Activated T-cell treated with anti-CD3 and anti-CD28 coated beads for 24 hours (primary cell): ENCODE measurements at places on chromosomes 5 and 9.

DNA sequence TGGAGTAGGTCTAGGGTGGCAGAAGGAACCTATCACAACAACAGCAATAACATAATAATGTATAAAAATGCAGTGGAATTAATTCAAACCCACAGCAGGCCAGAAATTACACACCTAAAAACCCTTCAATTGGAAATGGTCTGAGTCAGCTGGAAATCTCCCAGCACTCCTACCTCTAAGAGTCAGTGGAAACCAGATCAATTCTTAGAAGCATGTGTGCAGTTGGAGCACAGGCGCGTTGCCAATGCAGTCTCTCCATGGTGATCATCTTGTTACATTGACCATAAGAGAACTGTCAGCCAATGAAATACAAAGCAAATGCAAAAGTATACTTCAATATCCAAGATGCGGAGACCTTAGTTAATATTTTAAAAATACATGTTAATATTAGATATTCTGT is 15.1 kb upstream of the CSNK1G3 start:
- DNase-seq: no peak

DNA sequence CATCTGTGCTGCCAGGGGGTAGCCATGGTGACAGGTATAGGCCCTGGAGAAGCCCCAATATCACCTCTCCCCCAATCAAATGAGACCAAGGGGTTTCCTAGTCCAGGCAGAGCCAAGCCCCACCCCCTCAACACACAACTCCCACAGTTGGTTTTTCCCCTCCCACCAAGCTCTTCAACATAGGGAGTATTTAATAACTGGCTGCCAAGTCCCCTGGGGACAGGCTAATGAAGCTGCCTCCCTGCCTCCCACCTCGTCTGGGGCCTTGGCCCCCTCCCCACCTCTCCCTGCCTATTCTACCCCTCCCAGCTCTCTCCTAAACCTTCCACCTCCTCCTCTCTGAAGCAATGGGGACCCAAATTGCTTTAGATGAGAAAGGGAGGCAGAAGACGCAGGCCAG is 23.4 kb downstream of the CPLX2 start:
- no peak for DNase-seq

GRCh38 chr5:59831326-59832010 is 62.1 kb downstream of the PDE4D start:
- no peak for DNase-seq

- no peak for DNase-seq
Observed at GRCh38 chr5:76406673-76407072, 3.6 kb downstream of the IQGAP2 start.

- DNase-seq: no peak
Observed at GRCh38 chr5:144487207-144487606, 316.5 kb downstream of the KCTD16 start.

DNA sequence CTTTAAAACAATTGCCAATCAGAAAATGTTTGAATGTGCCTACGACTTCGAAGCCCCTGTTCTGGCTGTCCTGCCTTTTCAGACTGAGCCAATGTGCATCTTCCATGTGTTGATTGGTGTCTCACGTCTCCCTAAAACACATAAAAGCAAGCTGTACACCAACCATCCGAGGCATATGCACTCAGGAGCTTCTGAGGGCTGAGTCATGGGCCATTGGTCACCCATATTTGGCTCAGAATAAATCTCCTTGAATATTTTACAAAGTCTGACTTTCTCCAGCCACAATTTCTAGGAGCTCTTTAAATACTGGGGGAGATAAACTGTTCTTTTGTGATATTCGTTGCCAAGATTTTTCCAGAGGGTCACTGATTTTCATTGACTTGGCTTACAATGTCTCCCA is 53.9 kb downstream of the C9orf57 start:
- no peak for DNase-seq

GRCh38 chr5:55289808-55290207 is 17.7 kb downstream of the DHX29 start:
- DNase-seq: no peak

DNA sequence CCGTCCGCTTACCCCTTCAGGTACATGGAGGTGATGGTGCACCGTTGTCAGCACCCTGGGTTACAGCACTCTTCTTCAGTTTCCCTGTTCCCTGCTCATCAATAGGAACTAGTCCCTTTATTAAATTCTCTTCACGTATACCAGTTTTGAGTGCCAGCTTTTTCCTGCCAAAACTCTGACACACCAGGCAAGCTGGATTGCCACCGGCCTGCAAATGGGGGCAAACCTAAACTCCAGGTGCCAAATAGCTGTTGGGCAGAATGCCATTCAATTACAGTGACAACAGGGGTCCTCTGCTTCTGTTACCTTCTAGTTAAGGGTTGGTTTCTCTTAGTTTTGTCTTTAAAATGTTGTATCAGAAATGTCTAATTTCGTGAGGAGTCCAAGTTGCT is 400.4 kb downstream of the OSTF1 start:
- DNase-seq: no peak

DNA sequence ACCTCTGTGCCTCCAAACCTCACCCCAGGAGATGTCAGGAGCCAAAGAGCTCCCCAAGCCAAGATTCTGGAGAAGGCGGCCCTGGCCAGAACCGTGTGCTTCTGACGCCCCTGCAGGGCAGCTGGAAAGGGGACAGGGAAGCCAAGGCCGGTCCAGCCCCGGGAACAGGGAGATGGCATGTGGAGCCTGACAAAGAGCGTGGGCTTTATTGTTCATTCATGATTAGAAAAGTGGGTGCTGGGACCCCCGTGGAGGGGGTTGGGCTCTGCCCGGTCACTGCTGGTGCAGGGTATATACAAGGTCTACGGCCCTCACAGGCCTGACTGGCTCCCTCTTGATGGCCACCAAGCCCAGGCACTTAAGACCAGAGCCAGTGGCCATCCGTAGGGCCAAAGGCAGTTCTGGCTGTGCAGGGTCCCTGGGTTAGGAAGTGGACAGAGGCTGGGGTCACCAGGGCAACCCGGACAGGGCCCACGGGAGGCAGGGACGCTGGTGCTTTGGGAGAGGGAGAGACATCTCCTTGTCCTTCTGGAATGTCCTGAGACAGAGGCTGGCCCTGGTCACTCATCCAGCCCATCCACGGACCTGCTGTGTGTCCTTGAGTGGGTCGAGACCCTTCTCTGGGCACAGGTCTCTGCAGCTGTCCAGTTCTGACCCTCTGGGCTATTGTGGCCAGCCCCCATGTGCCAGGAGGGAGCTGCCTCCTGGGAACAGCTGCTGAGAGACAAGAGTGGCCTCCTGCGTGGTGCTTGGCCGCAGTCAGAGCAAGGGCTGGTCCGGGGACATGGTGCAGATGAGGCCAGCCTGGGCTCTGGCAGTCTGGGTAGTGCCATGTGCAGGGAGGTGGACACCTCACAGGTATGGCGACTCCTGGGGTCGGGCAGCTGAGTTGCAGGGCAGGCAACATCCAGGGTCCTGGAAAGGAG is 12.5 kb downstream of the NINJ1 start:
- no peak for DNase-seq

DNA sequence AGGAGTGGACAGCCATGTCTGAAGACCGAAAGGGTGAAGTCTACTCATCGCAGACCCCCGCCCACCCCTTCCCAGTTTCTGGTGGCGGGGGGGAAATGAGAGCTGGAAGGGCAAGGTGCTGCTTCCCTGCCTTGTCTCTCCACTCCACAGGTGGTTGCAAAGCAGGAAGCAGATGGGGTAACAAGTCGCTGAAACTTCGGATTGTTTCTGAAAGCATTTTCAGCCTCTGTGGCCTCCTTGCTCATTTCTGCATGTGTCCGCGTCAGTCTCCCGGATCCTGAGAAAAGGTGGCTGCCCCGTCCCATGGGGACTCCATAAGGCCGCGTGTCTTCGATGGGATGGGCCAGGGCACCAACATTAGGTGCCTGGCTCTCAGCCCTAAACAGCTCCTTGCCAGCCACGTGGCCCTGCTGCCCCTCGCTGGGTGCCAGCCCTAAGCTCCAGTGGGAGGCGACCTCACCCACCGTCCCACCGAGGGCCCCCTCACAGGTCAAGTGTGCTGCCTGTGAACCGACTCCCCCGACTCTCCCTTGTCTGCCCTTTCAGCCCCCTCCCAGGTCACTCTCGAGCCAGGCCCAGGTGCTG is 971 bp downstream of the PHYKPL start:
- DNase-seq: no peak

GRCh38 chr9:75930730-75931321 is 40.4 kb downstream of the PCSK5 start:
- no peak for DNase-seq

DNA sequence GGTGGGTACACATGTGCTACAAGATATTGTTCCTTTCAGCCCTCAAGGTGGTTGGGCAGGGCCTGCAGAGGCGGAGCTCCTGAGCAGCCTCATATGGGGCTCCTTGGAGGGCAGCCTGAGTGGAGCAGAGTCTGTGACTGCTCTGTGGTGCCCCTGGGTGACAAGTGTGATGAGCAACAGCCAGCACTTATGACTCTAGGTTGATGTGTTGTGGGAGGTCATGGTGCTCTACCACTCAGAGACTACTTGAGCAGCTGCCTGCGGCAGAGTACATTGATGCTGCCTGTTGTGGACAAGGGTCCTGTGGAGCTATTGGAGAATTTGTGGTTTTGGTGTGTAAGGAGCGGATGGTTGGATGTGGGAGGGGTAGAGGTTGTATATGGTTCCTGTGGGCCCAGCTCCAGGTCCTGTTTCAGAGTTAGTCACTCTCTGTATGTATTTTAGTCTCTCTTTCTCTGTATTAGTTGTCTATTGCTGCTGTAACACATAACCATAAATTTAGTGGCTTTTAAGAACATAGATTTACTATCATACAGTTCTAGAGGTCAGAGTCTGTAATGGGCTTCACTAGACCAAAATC is 141.3 kb downstream of the SREK1 start:
- no peak for DNase-seq

DNA sequence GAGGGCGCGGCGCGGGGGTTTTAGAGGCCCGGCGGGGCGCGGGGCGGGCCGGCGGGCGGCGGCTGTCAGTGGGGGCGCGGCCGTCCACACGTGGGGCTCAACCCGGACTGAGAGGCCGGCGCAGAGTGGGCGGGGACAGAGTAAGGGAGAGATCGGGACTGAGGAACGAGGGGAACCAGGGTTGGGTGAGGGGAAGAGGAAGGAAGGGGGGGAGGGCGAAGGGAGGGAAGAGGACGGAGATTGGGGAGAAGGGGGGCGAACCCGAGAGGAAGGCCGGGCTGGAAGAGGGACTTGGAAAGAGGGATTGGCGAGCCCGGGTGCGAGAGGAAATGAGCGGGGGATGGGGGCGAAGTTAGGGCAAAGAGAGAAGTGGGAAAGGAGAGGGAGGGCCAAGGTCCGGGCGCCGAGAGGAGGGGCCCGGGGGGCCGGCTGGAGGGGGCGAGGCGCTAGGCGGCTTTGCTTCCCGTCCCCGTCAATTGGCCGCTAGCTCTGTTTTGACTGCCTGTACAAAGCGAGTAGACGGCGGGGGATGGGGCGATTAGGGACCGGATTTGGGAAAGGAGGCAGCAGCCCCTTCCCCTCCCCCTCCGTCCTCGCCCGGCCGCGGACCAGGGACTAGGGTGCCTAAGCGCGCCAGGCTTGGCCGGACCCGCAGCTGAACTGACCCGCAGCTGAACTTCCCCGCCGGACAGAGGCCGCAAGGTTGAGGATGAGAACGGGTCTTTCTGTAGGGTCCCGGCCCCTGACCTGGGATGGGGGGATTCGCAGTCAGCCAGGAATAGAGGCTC is 399 bp upstream of the FBN2 start:
- no peak for DNase-seq

GRCh38 chr5:112492291-112492690 is 73.2 kb upstream of the EPB41L4A start:
- DNase-seq: no peak

GRCh38 chr9:76516871-76517270 is 57.9 kb downstream of the GCNT1 start:
- DNase-seq: no peak

- DNase-seq: no peak
Observed at GRCh38 chr9:6692433-6692832, 46.9 kb upstream of the GLDC start.

DNA sequence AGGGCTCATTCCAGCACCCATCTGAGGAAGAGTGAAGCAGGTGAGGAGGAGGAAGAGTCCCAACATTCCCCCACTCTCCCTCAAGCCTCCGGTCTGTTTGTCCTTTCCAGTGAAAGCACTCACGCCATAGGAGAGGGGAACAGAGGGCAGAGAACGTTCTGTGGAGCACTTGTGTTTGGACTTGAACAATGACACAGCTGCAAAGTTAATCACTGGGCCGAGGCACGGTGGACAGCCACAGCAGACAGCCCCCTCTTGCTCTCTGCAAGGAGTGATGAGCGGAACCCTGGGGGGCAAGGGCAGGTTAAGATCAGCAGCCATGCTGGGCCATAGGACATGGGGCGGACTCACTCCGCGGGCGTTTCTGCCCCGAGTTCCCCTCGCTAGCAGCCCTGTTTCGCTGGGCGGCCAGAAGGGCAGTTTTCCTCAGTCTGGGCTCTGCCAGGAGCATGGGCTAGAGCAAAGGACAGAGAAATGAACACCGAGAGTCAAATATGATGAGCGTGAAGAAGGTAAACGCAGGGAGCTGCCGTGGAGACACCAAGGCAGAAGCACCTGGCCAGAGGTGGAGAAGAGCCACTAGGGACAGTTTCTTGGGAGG is 185.7 kb downstream of the GAPVD1 start:
- no peak for DNase-seq

- no peak for DNase-seq
Observed at GRCh38 chr5:151344088-151344487, 3.3 kb downstream of the SLC36A2 start.

DNA sequence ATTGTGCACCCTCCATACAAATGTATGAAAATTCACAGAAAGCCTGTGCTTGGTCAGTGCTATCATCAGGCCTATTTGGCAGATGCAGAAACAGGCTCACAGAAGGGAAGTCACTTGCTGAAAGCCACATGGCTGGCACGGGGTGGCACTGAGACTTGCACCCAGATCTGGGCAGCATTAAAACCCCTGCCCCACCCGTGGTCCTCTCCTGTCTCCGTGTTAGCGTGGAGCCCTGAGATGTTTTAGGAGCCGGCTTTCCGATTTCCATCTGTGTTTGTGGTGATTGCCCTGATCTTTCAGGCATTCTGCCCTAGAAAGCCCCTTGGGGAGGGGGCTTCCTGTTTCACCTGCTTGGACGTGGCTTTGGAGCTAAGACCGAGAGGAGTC is 102.2 kb upstream of the IER5L start:
- no peak for DNase-seq

DNA sequence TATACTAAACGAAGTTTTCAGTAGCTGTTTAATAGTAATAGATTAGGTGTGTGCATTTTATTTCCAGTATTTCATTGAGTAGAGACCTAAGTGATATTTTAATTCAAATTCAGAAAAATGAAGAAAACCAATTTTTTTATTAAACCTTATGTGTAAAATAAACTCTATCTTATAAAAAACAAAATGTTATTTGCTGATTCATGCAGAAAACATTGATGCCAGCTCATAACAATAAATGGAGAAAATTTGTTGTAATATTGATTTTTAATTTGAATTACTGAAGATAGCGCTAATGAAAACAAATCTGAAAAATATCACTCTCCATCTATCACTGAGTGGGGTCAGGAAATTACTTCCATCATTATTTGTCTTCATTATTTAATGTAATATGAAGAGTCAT is 1177.8 kb upstream of the SEMA6A start:
- no peak for DNase-seq

DNA sequence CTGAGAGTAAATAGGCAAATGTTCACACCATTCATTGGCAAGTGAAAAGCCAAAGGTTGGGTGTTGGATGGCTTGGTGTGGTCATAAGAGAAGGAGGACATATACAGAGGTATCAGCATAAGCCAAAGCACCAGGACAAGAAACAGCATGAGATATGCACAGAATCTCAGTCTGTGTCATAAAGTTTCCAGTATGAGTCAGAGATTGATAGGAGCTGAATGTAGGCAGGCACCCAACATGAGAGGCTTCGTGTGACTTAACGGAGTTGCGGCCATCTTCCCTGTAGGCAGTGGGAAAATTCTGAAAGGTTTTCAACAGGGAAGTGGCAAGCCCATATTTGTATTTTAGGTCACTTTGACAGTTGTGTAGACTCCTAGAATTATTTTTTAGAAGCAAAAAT is 54.5 kb downstream of the SNCAIP start:
- no peak for DNase-seq
